ENCODE measurements at places on chromosomes 2 and 18.
A peak's percentile ranks its signal among the peaks of the same experiment; 100 is the strongest.

DNA sequence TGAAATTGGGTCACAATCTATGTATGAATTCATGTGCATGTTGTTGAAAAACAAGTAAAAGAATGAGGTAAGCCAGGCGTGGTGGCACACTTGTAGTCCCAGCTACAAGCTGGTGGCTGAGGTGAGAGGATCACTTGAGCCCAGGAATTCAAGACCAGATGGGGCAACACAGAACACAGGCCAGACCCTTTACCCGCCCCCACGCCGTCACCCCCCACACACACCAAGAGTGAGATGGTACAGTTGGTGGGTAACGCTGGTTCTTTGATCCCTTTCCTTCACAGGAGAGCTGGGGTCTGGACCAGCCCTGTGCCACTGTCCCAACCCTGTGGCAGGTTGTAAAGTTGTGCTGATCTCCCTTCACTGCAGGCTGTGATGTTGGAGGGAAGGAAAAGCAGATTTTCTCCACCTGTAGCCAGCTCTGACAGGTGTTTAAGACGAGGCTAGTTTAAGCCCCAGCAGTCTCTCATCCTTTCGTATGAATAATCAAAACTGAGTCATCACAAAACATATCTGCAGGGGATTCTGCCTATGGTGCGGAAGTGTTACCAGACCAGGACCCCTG is 13.6 kb downstream of the B3GNT2 start:
- H3K36me3 ChIP-seq, result peaks cover 22% of the 10 kb centered on the region
- H3K4me3 ChIP-seq, result no peak overlapping the region
- no peaks in the 10 kb centered on the region for H3K27me3 ChIP-seq
- H3K4me1 ChIP-seq, result peaks cover 14% of the 10 kb centered on the region
- H3K27ac ChIP-seq, result no peak overlapping the region

- H3K27ac ChIP-seq, result peak overlapping the region; percentile 100
- H3K36me3 ChIP-seq, result peaks cover 10% of the 10 kb centered on the region
- no peaks in the 10 kb centered on the region for H3K27me3 ChIP-seq
- H3K4me3 ChIP-seq, result no peak overlapping the region
- no peak for DNase-seq
Measured at GRCh38 chr18:77062518-77063003, 70.0 kb downstream of the MBP start.

DNA sequence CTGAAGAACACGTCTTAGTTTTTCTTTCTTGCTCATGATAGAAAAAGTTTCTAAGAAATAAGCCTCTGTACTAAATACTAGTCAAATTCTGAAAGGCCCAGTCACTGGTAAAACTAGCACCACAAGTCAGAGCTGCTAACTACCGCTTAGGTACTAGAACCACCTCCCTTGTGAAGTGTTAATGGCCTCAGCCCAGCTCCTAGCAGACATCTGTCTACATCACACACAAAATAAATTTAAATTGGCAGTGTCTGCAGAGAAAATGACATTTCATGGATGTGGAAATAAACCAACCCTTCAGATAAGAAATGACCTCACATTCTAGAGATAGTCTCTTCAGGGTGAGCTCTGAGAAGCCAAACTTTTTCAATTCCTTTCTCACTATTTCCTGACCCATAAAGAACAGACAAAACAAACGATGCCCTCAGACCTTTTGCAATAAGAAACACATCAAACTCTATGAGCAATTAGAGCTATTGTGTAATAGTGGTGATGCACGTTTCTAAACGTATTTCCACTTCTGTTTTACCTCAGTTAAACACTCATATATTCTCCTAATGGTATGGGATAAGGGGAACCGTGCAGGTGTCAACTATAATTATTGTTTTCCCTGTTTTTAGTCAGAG is 70.3 kb upstream of the DSG1 start:
- H3K4me3 ChIP-seq, result no peak overlapping the region
- H3K27ac ChIP-seq, result no peak overlapping the region
- no peaks in the 10 kb centered on the region for H3K27me3 ChIP-seq
- DNase-seq, result peak; percentile 55

DNA sequence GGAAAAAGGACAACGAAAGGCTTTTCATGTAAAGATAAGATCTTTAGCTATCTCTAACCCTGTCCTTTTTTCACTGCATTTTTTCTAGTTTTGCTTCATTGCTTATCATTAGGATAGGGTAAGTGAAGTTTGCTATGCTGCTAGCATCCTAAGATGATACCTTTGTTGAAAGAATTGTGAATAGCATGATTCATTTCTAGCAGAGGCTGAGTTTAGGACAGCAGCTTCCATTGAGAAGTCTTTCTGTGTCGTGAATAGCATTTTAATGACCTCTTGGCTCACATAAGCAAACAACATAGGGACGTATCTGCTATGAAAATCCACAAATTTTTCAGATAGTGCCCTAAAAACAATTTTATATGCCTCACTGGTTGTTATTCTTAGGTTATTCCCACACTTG is 36.4 kb upstream of the GAREM2 start:
- no peaks in the 10 kb centered on the region for H3K4me1 ChIP-seq
- no peak overlapping the region for H3K4me3 ChIP-seq
- DNase-seq, result no peak
- no peak overlapping the region for H3K27ac ChIP-seq

DNA sequence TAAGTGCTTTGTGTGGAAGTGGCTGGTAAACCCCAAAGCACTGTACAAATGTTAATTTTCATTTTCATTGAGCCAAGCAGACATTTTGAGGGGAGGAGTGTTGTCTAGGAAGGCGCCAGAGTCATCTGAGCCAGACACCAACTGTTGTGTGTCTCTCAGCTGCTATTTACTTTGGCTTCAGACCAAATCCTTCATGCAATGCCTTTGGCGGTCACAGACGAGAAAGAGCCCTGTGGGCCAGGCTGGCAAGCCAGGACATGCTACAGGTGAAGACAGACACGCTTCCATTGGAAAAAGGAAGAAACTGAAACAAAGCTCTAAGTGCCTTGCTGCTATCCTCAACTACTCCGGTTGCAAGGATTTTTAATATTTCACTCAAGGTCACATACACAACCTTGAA is 115.4 kb upstream of the CDC42EP3 start:
- H3K4me1 ChIP-seq, result peaks cover 9% of the 10 kb centered on the region
- no peaks in the 10 kb centered on the region for H3K27me3 ChIP-seq
- no peak for DNase-seq
- H3K27ac ChIP-seq, result no peak overlapping the region

DNA sequence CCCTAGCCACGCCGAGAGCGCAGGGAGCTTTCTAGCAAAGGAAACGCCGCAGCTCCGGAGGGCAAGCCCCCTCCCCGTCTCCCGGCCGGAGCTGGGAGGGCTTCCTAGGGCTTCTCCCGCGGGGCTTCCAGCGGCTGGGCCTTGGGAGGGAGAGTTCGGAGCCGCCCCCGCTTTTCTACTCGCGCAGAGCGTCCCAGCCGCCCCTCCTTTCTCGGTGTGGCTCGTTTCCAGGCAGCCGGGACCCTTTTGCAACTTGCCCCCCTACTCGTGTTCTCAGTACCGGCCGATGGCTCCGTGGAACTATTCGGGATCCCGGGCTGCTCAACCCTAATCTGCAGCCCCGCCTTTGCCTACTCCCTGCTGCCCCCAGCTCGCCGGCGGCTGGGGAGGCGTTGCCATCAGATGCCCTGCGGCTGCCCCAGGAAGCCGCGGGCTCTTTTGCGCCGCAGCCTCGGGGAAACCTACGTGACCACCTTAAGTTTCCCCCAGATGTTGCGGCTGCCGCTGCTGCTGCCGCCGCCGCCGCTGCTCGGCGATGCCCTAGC is 1.5 kb upstream of the NR4A2 start:
- peak overlapping the region; percentile 92 for H3K27ac ChIP-seq
- peaks cover 19% of the 10 kb centered on the region for H3K27me3 ChIP-seq
- no peaks in the 10 kb centered on the region for H3K36me3 ChIP-seq
- DNase-seq, result no peak

DNA sequence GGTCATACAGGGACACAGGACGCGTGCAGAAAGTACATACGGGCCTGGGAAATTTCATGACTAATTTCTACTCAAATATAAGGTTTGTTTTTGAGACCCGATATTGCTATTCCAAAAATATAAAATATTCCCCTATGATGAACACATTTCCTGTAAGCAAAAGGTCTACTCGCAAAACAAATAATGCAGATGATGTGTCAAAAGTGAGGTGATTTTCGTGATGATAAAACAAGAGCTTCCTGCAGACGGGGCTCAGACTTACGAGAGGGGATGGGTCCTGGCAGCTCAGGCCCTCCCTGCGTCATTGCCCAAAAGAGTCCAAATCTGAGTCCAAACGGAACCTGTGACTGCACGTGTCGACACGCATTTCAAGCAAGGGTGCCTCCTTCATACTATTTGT is 62.7 kb downstream of the MBP start:
- H3K27me3 ChIP-seq, result no peaks in the 10 kb centered on the region
- H3K4me3 ChIP-seq, result no peak overlapping the region
- no peak for DNase-seq
- H3K4me1 ChIP-seq, result peaks cover 48% of the 10 kb centered on the region
- H3K36me3 ChIP-seq, result peaks cover 51% of the 10 kb centered on the region

DNA sequence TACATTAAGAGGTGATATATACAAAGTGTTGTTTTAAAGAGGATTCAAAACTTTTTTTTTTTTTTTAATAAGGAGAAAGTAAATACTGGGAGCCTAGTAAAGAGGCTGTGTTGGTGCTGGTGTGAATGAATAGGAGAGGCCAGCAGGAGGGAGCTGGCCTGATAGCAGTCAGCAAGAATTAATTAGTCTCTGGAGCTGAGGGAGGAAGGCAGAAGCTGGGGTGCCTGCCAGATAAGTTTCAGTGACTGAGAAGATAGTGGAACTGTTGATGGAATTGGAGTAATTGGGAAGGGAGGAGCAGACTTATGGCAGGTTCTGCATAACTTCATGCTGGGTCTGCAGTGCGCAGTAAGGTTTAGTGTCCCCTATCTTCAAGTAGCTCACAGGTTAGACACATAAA is 36.2 kb upstream of the SNORC start:
- no peak for DNase-seq
- H3K27me3 ChIP-seq, result no peaks in the 10 kb centered on the region
- H3K4me1 ChIP-seq, result peaks cover 14% of the 10 kb centered on the region
- no peak overlapping the region for H3K27ac ChIP-seq
- no peak overlapping the region for H3K4me3 ChIP-seq

DNA sequence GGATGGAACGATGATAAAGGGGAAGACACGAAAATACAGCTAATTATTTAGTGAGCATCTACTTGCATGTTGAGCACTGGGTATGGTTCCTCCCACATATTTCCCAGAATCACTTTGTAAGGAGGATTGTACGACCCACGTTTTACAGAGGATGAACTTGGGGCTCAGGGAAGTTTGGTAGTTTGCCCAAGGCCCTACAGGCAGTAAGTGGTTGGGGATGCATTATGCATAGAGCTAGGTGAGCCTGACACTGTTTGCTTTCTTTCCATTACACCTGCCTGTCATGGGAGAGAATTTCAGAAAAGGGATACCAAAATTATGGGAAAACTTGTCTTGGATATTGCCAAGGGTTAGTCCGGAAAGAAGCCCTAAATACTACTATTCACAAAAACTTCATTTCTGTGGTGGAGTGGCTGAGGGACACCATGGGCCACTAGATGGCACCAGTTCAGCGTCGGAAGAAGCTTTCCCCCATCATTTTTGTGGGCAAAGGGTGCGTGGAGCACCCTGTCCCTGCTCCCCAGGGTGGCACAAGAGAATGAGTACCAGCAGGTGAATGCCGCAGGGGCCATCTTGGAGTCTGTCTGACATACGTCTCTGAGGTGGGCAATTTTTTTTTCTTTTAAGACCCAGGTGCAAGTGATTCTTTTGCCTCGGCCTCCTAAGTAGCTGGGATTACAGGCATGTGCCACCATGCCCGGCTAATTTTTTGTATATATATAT is 23.5 kb upstream of the C18orf32 start:
- no peak overlapping the region for H3K27ac ChIP-seq
- H3K27me3 ChIP-seq, result no peaks in the 10 kb centered on the region
- H3K4me1 ChIP-seq, result no peaks in the 10 kb centered on the region
- DNase-seq, result peak; percentile 21
- no peak overlapping the region for H3K4me3 ChIP-seq

DNA sequence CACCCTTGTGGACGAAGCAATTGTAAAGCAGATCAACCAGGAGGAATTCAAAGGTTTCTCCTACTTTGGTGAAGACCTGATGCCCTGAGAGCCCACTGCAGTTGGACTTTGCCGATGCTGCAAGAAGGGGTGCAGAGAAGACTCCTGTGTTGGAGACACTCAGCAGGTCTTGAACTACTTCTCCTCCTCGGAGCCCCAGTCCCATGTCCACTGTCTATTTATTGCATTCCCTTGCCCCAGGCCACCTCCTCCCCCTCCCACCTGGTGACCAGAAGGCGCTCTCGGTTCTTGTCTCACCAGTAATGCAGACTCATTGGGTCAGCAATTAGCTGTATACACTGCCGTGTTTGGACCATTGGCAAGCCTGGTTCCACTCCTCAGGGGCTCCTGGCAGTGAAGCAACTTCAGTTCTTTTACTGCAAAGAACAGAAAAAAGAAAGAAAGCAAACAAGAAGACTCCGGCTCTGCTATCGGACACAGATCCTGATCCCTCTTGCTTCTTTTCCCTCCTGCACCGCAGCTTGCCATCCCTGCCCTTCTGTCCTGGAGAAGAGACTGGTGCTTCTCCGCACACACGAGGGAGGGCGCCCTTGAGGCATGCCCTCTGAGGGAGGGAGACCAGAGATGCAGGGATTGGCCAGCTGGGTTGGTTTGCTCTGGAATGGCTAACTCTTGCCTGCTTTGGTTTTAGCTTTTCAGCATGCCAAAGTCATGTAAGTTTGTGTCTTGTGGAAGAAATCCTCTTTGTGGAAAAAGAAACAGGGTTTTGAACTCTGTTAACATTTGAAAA is 112.2 kb upstream of the EPAS1 start:
- H3K36me3 ChIP-seq, result peaks cover 7% of the 10 kb centered on the region
- DNase-seq, result no peak
- H3K27me3 ChIP-seq, result no peaks in the 10 kb centered on the region
- H3K4me1 ChIP-seq, result peaks cover 6% of the 10 kb centered on the region

GRCh38 chr2:209946539-209946938 is 55.9 kb upstream of the RPE start:
- H3K4me3 ChIP-seq, result no peak overlapping the region
- no peaks in the 10 kb centered on the region for H3K36me3 ChIP-seq
- H3K4me1 ChIP-seq, result no peaks in the 10 kb centered on the region
- H3K27me3 ChIP-seq, result no peaks in the 10 kb centered on the region

DNA sequence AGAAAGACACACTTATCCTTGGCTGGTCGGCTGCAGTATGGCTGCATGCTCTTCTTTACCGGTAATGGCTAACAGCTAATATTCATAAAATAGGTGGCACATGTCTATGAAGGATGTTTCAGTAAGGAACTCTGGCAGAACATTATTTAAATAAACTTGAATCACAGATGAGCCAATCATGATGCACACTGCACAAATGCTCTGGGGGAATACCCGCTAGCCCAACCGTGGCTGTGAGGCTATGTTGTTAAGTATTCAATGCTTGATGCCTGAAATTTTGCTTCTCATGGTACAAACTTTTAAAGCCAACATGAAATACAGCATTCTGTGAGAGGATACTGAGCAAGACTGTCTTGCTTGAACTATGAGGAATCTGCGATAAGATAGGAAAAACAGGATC is 505.8 kb downstream of the ZEB2 start:
- H3K4me3 ChIP-seq, result no peak overlapping the region
- H3K27ac ChIP-seq, result no peak overlapping the region
- H3K36me3 ChIP-seq, result no peaks in the 10 kb centered on the region
